Lower leg skin (tissue), 4 donors: ENCODE measurements at places on chromosomes 1 and 21. TPM values are rescaled to one million over a fixed set of nuclear protein-coding genes. Genes with fewer than 3 reads are reported as not detected.

EXTL1 gene
- 0.91 TPM for total RNA-seq

THEM5 gene
- 115 TPM for total RNA-seq

BRDT gene
- not detected for total RNA-seq

FMO1 gene
- 3.4 TPM for total RNA-seq

LMX1A gene
- not detected for total RNA-seq

- DNase-seq: no peak
These were observed 32.1 kb downstream of the RHBG start for GRCh38 chr1:156401041-156401574.

- peak; percentile 28 for DNase-seq
These were observed 25.1 kb upstream of the BRDT start for GRCh38 chr1:91924146-91924545.

- no peak for DNase-seq
These were observed 13.3 kb upstream of the BECN2 start for GRCh38 chr1:241944300-241944699.

DNA sequence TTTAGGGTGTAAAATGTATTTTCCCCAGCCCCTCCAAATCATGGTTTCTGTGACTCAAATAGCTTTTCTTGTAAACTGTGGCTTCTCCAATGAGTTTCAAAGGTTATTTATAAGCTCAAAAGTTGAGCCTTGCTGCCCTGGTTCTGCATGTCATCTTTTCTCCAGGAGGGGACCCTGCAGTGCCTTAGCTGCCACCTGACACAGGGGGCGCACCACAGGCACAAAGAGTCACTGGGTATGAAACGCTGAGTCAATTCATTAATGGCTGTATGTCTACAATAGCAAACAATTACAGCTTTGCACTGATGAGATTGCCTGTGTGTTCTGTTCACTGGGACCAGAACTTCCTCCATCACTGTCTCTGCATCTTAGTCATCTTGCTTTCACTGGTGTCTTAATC, 100.8 kb downstream of the PCP4 start:
- DNase-seq: peak; percentile 34

DNA sequence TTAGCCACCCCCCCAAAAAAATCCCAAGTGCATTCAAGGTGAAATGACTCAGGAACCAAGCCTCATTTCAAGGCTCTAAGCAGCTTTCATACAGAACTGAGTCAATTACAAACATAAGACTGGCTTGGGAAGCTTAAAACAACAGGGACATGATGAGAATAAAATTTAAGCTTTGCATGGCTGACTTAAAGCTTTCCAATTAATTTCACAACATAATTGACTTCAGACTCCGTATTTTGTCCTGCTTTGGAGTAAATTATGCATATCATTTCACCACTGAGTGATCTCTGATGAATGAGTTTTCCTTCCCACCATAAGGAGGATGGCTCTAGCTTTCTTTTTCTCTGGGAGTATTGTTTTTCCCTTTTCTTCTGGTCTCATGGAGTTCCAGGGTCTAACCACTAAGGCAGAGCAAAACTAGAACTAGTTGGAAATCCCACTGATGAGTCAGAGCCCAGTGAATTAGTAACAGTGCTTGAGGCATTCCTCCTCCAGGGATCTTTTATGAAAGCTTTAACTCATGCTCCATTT, 72.8 kb downstream of the XCL2 start:
- peak; percentile 31 for DNase-seq

DNA sequence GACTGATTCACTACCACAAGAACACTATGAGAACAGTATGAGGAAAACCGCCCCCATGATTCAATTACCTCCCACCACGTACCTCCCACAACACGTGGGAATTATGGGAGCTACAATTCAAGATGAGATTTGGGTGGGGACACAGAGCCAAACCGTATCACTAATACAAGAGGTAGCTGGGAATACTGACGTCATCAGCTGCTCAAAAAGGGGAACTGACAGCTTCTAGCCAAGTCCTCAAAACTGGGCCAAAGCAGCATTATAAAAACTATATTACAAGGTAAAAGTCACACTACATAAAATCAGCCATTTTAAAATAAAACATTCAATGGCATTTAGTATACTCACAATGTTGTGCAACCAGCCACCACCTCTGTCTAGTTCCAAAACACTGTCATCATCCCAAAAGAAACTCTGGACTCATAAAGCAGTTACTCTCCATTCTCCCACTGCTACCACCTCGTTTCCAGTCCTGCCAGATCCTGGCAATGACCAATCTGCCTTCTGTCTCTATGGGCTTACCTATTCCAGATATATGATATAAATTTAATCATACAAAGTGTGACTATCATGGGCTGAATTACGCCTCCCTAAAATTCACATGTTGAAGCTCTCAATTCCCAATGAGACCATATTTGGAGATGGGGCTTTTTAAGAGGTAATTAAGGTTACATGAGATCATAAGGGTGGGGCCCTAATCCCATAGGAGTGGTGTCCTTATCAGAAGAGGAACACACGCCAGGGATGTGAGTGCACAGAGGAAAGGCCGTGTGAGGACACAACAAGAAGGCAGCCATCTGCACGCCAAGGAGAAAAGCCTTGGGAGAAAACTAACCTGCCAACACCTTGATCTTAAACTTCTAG, 192.1 kb downstream of the SETD4 start:
- no peak for DNase-seq

DNA sequence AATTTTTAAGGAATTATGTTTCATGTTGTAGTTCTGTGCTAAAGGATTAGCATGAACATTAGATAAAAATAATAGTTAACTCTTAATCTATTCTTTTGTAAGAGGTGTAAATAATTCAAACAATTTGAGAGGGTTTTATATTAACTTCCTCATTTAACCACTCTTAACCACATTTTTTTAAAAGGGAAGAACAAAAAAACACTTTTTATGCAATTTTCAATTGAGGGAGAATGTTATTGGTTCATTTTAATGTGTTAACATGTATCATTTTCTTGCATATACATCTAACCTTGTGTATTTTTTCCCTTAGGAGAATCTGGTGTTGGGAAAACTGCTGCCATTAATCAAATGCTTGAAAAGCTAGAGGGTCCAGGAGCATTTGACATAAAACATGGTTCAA, 169.0 kb downstream of the LBR start:
- no peak for DNase-seq

DNA sequence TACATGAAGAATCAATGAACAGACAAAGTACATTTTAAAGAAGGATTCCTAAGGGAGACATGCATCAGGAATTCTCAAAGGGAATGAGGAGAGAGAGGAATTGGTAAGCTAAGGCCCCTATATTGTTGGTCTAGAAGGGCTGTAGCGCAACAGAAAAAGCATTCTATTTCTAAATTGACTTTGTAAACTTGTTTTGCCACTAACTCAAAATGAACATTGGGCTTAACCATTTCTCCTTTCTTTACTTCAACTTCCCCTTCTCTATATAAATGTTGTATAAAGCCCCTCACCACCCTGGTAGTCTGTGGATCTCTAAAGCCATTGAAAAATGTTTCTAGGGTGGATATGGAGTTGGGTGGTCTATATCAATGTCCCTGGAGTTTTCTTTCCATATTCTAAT, 20.4 kb upstream of the OR6N2 start:
- no peak for DNase-seq

DNA sequence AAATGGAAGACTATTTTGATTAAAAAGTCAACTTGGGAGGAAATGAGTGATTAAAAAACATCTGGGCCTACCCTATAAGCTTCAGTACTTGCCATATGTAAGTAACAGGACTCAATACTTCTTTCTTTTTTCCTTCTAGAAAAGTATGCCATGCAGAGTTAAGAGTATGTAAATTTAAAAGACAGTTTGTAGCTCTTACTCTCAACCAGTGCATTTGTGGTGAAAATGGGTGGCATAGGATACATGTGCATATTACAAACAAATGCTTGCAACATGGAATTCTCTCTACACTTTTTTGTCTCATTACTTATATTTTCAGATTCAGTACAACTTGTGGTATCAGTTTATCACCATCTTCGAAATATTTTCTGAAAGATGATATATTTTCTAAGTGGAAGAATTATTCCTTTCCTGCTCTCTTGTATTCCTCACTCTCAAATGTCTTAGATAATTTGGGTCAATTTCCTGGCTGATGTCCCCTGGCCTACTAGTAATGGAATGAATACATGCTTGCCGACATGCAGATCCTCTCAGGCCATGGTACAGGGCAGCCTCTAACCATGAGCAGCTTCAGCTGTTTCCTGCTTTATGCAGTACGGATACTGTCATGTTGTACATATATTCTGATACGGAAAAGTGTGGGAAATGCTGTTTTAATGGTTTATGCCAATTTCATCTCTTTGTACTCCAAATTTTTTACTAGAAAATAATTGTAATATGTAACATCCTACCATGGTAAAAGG, 81.4 kb upstream of the ZNF326 start:
- no peak for DNase-seq

DNA sequence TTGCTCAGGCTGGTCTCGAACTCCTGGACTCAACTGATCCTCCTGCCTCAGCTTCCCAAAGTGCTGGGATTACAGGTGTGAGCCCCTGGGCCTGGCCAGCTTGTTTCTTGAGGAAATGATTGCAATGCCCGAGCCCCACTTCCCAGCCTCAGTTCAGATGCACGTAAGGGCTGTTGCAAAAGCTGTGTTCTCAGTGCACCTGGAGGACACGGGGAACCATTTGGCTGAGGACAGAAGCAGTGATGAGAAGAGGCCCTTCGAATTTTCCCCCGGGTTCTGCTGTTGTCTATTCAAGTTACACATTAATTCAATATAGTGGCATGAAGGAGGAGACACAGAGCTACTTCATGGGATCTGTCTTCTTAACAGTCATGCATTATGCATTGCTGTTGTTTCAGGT, 78.8 kb upstream of the WDR26 start:
- no peak for DNase-seq

GRCh38 chr1:197982256-197982655, 65.1 kb downstream of the LHX9 start:
- DNase-seq: no peak

DNA sequence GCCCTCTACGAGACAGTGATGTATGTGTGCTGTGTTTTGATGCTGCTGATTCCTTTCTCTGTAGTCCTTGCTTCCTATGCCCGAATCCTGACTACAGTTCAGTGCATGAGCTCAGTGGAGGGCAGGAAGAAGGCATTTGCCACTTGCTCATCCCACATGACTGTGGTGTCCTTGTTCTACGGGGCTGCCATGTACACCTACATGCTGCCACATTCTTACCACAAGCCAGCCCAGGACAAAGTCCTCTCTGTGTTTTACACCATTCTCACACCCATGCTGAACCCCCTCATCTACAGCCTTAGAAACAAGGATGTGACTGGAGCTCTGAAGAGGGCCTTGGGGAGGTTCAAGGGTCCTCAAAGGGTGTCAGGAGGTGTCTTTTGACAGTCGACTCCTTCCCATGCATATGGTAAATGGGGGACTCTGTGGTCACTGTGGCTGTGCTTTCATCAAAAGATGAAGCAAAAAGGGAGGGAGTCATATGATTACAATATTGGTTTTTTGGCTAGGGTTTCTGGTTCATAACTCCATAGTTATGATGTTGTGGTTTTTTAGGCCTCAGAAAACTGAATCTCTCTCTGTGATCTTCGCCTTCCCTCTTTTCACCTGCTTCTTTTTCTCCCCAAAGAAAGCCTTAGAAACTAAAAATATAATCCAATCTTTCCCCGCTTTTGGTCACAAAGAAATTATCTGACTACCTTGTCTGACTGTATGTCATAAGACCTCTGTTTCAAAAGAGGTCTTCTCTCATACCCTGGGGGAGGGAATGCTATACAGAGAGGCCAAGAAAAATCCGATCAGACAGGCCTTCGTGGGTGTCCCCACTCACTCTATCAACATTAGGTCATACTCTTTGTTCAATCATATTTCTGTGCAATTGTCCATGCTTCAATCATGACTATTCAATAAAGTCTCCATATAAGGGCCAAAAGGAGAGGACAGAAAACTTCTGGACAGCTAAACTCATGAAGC, 4.2 kb downstream of the OR2T1 start:
- DNase-seq: no peak

DNA sequence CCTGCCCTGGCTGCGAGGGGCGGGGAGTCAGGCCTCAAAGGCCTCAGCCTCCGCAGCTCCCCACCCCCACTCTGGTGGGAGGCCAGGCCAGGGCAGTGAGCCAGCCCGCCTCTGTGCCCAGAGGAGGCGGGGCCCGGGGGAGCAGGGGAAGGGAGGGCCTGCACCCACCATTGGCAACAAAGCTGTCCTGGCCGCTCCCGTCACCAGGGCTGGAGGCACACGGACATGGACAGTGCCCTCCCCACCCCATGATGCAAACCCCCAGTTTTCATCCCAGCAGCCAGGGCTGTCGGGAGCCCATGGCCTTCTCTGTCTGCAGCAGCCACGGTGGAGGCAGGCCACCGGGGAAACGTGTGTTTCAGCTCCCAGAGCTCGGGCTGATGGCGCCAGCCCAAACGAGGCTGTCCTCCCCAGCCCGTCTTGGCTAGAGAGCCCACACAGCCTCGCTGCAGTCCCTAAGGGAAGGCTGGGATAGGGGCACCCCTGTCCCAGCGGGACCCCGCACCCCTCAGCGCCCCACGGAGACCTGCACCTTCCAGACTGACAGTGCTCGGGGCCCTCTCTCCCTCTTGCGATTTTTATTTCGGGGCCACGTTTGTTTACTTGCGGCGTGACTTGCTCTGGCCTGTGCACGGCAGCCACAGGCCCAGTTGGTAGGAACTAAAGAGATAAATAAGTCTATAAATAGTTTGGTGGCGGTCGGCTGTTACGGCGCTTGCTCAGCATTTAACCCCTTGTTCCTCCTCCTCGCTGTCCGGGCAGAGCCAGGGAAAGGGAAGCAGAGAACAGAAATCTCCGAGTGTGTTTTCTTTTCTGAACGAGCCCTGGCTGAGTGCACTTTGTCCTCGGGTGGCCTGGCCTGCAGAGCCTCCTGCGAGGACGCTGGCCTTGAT, 101.8 kb downstream of the PRDM16 start:
- DNase-seq: peak; percentile 90

DNA sequence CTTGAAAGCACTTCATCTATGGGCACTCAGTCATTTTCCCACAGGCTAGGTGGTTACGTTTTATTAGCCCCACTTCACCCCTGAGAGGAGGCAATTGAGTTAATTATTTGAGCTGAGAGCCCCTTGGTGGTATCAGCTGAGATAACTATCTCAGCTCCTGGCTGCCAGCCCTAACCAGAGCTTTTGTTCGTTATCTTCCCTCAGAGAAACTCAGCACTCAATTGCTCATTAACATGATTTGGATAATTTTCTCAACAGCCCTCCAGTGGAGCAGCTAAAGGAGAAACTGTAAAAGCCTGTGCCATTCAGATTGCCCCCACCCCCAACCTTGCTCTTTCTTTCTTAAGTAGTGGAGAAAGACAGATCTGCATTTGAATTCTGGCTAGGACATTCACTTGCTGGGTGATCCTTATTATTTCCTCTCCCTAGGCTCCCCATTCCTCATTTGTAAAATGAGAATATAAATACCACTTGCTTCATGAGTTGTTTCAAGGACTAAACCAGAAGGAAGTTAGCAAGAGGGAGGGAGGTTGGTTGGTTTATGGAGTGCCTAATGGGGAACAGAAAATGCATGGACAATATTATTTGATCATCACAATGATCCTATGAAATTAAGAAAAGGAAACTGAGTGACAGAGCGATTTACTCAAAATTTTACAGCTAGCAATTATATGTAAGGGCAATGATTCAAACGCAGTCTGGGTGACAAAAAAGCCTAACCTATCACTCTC, 218.7 kb upstream of the FGGY start:
- DNase-seq: no peak
